NAMALWA (cell line): ENCODE measurements at places on chromosomes 4 and X.

DNA sequence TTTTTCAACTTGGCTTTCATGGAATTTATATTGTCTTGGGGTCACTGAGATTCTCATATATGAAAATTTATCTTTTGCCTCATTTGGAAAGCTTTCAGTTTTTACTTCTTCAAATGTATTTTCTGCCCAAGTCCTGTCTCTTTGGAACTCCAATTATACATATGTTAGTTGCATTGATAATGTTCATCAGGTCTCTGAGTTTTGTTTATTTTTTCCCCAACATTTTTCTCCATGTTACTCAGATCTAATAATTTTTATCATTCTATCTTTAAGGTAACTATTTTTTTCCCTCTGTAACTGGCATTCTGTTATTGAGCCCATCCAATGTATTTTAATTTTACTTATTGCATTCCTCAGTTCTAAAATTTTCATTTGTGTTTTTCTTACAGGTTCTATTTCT lies 10.7 kb upstream of the TRO start:
- no peak for DNase-seq

GRCh38 chr4:168397611-168398169 lies 79.1 kb upstream of the DDX60 start:
- DNase-seq: no peak

GRCh38 chr4:145090380-145090779 lies 7.6 kb downstream of the ANAPC10 start:
- DNase-seq: no peak

DNA sequence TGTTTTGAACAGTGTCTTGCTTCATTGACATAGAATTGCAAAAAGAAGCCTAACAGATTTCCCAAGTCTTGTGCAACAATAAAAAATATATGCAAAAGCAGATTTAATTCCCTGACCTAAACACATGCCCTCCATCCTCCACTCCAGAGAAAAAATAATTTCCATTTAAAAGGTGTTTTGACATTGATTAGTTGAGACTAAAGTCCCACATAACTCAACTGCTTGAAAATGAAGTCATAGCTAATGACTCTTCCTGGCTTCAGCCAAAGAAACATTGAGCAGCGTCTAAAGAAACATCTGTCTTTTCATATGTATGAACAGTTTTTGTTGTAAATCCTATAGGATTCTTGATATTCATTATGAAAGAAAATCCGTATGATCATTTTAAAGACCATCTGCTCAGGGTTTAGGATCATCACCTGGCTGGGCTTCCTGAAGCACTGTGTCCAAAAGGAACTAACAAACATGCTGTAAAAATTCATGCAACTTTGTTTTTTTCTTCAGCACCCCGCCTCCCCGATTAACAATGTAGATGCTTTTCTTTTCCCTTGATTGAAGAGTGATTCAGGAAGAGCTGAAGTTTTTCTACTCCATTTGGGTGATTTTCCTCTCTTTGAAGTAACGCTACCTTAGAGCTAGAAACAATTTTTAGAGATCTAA lies 273.4 kb downstream of the HS3ST1 start:
- DNase-seq: no peak

DNA sequence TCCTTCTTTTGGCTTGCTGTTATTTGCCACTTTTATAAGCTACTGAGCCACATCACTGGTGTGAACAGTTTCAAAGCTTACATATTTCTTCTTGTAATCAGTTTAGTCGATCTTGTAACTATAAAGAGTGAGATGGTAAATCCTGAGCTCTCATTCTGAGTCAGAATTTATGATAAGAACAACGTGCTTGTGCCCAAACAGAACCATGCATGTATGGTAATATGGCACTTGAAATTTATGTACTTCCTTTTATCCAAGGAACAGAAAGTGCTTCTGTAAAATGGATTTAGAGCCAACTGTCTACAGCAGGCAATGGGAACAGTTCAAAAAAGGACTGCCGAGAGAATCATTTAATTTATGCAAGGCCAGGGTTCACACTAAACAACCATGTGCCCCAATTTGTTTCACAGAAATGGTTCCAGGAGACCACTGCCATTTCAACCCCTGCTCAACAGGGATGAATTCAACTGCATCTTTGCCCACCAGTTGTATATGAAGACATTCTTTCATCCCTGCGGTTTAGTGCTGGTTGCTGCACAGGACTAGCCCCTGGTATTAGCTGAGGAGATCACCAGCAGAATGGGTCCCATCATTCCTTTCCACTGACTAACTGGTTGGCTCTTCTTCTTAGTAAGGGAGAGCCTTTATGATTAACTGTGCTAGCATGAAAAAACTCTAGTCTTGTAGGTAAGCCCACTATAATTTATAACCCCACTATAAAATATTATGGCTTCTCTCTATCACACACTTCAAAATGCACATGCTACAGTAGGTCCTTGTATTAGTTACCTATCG lies 162.9 kb upstream of the PGRMC2 start:
- DNase-seq: no peak

- DNase-seq: no peak
These were observed 58.5 kb downstream of the SLC2A9 start for GRCh38 chr4:9962611-9963314.

DNA sequence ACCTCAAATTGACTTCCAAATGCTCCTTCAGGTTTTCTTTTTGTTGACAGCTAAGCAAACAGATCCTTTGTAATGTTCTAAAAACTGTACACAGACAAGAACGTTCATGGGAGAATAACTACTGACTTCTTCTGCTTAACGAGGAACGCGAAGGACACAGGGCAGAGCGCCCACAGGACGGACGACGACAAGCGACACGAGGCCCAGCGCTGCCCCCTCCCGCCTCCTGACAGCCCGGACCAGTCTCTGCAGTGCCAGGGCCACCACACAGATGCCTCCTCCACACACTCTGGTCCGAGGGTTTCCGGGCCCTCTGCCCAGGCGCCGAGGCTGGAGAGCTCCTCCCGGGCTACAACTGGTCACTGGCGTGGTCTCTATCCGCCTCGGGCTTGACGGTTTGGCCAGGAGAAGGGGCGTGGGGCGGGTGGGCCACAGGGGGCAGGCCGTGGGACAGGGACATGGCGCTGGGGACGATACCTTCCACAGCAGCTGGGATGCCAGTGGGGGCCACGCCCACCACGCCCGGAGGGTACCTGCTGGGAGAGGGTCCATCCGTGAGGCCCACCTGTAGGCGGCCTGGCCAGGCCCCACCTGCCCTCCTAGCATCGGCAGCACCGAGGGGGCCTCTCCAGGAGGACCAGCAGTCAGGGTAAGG lies 36.9 kb downstream of the CTBP1 start:
- no peak for DNase-seq
